ENCODE measurements at places on chromosomes 11 and 22.

DNA sequence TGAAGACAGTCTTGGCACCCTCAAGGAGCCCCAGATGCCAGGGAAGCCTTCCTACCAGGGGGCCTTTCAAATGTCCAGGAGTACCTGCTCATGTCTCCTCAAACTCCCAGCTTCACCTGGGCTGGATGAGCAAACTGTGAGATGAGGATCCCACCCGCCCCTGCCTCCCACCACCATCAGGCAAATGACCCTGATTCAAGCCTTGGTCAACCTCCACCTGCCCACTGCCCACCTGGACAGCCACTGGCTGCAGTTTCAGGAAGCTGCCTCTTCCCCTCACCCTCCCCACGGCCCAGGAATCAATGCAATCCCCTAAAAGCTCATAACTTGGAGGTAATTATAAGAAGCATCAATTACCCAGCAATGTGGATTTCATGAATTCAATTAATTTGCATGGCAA, 122.7 kb downstream of the BUD13 start:
- DNase-seq: no peak

GRCh38 chr11:10386361-10386760, 68.7 kb upstream of the AMPD3 start:
- DNase-seq: no peak

DNA sequence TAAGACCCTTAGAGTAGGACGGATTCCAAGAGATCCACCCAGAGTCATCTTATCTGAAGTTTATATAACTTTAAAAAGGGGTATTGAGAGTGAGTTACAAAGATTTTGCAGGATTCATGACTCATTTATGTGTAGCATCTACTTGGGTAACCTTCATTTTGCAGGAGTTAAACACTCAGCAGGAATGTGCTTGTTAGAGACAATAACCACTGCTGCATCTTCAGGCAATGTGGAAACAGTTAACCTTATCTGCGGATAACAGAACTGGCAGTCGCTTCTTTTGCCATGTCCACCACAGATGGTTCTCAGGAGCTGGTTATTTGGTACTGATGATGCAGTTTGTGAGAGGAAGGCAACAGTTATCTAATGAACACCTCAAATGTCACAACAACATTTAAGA, 417.9 kb upstream of the DDI1 start:
- no peak for DNase-seq

GRCh38 chr11:126817523-126818450, 182.8 kb downstream of the KIRREL3 start:
- DNase-seq: no peak

DNA sequence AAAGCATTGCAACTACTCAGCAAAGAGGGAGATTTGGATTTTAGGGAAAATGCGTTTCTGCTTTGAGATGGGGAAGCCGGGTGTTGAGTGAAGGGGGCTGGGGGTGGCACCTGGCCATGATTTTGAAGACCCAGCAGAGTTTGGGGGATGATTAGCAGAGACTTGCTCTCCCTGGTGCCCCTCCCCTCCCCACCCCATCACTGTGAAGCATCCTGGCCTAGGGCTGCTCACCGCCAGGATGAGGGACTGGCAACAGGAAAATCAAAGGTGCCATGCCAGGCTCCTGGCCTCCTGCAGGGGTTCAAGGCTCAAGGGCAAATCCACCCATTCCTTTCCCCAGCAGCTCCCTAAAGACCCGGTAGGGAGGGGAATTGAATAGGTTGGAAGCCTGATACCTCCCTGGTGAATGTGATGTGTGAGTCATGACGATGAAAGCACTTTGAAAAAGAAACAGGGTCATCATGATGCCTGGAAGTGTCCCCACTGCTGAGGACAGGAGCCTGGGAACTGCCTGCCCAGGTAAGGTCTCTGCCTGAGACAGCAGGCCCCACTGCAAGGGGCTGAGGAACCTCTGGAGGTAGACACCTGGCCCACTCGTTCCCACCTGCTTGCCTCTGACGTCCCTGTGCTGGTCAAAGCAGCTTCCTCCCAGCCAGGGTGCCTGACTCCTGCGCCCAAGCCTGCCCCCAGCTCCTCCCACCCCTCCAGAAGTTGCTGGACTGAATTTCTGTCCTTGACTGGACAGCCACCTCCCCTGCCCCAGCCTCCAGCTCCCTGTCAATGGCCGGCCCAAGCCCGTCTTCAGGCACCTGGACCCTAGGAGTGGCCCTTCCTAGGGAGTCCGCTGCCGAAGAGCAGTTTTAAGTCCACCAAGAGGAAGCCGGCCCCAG, 1.7 kb downstream of the CHST1 start:
- no peak for DNase-seq

GRCh38 chr22:40878922-40879321, 17.0 kb upstream of the DNAJB7 start:
- DNase-seq: no peak

GRCh38 chr11:26231252-26231661, 100.7 kb upstream of the ANO3 start:
- DNase-seq: no peak

- no peak for DNase-seq
Observed at GRCh38 chr11:117930668-117931330, 1.6 kb upstream of the TMPRSS13 start.

DNA sequence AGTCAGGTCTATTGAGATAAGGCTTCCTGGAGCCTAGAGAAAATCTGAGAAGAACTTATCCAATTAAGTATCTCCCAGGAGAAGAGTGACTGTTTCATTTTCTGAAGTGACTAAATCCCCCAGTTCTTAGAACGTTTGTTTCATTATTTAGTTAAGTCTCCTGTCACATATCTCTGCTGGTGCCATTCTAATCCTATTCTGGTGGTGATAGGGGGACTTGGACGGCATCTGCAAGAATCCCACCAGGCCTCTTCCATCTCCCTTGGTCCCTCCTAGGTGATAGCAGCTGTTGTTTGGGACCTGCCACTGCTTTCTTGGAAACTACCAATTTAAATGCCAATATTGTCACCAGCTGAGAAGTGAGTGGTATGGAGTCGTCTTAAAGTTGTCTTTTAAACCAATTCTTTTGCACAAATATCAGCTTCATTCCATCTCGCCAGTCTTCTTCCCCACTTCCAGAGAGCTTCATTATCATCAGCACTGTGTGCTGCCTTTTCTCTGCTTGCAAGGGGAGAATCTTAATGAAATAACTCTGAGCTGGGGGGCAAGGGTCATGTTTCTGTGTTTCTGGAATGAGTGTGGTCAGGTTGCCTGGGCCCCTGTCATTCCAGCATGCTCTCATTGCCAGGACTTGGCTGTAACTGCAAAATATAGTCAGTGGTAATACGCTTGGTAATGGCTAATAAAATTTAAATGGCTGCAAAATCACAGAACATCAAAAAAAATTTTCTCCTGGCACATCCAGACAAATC, 104.8 kb downstream of the LDLRAD3 start:
- no peak for DNase-seq

DNA sequence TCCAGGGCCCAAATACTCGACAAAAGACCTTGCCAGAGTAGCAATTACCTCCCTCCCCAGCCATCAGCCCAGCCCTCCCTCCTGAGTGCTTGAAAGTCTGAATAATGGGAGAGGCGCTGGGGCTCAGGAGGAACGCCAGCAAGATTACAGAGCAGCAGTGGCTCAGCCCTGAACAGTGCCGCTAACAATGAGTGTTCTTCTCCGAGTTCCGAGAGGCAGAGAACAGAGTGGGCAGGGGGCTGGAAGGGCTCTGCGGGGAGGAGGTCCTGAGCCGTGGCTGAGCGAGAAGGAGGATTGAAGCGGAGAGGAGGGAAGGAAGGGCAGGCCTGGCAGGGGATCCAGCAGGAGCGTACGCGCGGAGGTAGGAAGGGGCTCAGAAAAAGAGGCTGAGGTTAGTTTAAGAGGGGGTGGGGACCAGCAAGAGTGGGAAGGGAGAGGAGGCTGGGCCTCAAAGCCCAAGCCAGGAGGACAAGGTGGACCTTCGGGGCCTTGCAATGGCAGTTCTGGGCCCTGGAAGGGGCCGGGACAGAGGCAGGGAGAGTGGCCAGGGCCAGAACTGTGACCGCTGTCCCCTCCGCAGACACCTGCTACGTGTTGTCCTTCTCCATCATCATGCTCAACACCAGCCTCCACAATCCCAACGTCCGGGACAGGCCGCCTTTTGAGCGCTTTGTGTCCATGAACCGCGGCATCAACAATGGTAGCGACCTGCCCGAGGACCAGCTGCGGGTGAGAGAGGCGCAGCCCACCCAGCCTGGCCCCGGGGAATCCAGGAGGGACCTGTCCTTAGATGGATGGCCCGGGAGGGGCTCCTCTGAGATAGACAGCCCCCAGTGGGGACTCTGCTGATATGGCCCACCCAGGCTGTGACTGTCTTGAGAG, 20.6 kb downstream of the CYTH4 start:
- DNase-seq: no peak

- no peak for DNase-seq
Observed at GRCh38 chr22:35039625-35040024, 26.3 kb upstream of the ISX start.

- DNase-seq: peak; percentile 59
Observed at GRCh38 chr11:66981976-66982578, 7.0 kb downstream of the C11orf86 start.

- no peak for DNase-seq
Observed at GRCh38 chr11:1529774-1530173, 42.3 kb downstream of the DUSP8 start.

DNA sequence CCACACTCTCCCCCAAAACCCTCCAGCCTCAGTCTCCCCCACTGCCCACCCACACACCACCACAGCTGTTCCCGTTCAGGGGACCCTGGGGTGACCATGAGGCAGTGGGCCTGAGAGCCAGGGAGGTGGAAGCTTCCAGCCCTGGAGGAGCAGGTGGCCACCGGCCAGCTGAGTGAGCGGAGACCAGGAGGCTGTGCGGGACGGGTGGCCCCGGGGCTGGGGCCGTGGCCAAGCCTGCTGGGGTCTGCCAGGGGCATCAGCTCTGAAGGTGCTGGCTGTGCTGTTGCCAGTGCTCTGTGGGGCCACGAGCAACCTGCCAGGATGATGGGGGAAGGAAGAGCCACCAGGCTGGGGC, 26.0 kb downstream of the OSBPL5 start:
- DNase-seq: no peak

DNA sequence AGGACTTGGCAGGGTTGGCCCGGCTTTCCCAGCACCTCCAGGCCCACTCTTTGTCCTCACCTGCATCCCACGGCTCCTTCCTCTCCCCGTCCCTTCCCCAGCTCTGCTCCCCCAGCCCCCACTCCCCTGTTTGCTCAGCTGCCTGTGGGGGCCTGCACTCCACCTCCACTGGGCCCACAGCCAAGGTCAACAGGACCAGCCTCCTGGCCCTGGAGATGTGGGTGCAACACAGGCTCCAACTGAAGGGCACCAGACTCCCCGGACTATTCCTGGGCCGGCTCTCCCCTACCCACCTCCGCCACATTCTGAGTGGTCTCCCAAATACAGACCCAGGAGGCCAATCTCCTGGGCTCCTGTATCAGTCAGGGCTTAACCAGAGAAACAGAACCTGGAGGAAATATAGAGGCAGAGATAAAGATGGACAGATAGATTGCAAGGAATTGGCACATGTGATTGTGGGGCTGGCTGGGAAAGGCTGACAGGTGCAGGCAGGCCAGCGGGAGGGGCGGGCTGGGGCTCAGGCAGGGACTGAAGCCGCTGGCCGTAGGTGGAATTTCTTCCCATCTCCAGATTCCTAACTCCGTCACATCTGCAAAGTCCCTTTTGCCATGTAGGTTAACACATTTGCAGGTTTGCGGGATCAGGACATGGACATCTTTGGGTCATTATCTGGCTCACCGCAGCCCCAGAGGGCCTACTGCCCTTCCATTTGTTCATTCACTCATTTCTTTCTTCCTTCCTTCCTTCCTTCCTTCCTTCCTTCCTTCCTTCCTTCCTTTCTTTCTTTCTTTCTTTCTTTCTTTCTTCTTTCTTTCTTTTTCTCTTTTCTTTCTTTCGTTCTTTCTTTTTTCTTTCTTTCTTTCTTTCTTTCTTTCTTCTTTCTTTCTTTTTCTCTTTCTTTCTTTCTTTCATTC, 45.8 kb upstream of the MYH9 start:
- DNase-seq: no peak

- no peak for DNase-seq
Observed at GRCh38 chr11:117045956-117046355, 52.3 kb downstream of the SIK3 start.

DNA sequence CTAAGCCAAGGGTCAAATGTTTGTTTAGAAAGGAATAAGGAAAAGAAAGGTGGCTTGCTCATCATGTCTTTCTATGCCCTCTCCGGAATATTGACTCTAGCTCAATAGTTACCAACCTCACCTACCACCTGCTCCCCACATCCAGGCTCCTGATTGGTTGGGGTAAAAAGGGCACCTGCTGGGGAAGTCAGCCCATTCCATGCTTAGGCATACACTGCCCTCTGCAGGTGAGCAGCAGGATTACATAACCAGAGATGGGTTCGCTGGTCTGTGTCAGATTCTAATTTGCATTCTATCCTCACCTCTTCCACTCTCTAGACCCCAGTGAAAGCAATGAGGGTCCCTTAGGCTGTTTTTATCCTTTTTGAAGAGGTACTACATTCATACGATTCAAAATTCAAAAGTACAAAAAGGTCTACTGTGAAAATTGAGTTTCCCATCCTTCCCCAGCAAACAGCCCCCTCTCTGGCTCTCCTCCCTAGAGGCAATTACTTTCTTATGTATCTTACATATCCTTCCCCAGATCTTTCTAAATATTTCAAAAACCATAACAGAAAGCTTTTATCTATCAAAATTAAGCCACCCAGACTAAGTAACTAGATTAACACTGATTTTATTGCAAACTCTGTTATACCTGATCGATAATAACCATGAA, 98.0 kb upstream of the ASPHD2 start:
- peak; percentile 69 for DNase-seq

DNA sequence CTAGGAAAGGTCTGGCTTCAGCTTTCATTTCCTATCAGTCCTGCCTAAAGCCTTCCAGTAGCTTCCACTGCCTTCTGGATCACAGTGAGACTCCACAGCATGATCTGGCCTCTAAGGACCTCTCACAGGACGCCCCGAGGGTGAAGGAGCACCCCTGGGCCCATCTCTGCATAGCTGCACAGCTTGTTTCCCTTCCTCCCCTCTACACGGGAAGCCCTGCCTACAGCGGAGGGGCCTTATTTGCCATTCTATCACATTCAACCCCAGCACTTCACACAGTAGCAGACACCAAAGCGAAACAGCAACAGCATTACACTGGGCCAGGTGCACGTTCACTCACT, 162.3 kb upstream of the GRK3 start:
- DNase-seq: no peak

DNA sequence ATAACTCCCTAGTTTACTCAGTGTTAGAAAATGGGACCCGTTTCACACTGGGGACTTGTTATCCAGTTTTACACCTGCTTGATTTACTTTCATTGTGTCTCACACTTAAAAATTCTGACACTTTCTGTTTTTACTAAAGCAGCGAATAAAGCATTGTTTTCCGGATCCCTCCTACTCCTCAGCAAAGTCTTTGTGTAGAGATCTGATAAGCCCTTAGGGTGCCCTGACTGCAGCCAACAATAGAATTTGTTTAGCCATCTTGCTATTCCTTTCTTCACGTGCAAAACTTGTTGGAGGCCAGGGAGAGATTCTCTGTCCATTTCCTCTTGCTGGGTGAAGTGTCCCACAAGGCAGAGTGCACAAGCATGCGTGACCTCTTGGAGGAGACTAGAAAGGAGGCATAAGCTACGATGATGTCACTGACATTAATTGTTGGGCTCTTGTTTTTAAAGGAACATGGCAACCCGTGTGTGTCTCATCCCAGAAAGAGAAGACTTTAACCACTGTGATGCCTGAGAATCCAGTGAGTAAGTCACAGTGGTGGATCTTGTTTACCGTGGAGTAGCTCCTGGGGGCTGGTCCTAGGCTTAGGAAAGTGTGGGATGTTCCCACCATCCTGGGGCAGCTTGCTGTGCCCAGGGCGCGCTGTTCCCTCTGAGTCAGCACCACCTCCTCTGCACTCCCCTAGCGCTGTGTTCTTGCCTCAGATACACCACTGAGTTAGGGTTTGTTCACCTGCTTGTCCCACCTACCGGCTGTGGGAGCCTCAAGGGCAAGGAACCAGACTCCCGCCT, 27.7 kb downstream of the MICAL2 start:
- no peak for DNase-seq
